ENCODE measurements at places on chromosomes 2 and 18.
A peak's percentile ranks its signal among the peaks of the same experiment; 100 is the strongest.

DNA sequence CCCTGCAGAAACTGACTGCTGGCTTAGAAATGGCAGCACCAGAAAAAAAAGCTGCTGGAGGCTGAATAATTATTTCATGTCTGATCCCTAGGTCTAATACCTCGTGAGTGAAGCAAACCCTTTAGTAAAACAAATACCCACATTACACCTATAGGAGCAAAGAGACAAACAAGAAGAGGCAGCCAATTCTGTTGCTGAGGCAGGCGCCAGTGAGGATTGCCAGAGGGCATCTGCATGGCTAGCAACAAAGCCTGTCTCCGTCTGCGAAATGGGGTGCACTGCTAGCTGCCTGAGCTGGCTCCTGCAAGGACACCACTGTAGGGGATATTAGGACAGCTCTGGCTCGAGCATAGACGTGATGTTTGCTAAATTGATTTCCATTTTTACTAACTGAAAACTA, 509.7 kb downstream of the TDRD15 start:
- no peak for DNase-seq

DNA sequence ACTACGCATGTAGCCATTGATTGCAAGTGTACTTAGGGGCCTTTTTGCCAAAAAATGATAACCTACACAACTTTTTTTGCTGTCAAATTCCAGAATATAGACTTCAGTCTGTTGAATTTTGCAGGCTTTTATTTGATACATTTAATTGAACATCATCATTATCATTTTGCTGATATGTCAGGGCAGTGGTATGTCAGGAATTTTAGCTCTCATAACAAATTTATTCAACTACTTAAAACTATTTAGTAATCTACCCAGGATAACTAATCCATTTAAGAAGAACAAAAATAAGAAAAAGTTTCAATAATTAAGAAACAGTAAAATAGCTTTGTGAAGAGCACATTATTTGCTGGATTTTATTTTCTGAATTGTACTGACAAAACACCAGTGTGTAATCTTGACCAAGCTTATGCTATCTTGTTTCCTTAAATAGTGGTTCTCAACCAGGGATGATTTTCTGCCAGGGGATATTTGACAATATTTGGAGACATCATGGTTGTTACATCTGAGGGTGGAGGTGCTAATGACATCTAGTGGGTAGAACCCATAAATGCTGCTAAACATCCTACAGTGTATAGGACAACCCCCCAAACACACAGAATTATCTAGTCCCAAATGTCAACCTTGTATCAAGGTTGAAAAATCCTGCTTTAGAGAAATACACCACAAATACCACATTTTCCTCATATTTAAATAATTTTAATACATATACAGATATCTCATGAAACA, 12.1 kb upstream of the TTN start:
- DNase-seq = no peak

GRCh38 chr2:176685908-176686307, 416.7 kb downstream of the MTX2 start:
- DNase-seq = no peak

GRCh38 chr2:239359196-239359912, 41.5 kb downstream of the HDAC4 start:
- no peak for DNase-seq

- no peak for DNase-seq
Measured at GRCh38 chr2:147501968-147502367, 342.9 kb upstream of the ACVR2A start.

- DNase-seq = peak; percentile 35
Measured at GRCh38 chr2:216491793-216492596, 6.6 kb upstream of the RPL37A start.

DNA sequence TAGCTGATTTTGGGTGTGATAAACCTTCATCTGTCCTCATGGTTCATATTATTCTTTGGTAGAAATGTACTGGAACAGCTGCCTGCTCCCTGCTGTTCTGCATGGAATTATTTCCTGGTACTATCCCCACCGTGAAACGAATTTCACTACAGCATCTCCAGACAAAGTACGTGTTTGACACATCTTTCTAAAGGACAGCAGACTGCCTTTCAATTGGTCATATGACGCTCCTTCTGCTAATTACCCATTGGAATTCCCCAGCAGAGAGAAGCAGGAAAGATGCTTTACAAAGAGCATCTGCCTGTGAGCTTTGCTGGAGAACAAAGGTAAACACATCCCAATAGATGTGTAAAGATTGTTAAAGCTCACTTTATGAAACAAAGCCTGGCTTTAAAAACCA, 4.4 kb upstream of the RFX8 start:
- peak; percentile 47 for DNase-seq

DNA sequence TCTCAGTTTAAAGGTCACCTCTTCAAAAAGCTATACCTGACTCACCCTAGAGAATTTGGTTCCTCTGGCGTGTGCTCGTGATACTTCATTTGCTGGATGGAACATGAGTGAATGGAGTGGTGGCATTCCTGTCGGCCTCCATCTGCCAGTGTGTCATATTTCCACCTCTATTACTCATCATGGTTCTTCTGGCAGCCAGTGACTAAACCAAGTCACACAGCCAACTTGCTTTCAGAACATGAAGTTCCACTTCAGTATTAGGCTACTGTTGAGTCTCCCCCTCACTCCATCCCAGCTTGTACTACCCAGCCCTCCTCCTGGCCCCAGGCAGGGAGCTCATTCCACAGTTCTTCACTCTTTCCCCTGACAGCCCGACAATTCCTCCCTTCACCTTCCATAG, 169.8 kb downstream of the MREG start:
- peak; percentile 66 for DNase-seq

DNA sequence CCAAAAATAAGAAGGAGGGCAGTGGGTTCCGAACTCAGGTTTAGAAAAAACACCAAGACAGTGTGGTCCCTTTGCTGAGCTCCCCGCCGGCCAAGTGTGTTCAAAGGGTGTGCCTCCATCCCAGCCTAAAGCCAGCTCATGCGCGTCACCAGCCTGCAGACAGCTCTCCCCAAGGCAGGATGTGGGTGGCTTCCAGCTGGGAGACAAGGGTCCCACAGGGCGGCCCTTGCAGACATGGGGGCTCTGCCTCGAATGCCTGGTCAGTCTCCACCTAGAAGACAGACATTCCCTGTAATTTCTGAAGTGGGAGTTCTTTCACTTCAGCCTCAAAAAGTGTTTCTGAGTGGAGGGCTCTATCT, 135.8 kb upstream of the GPC1 start:
- DNase-seq = no peak

- no peak for DNase-seq
Measured at GRCh38 chr2:43751476-43751990, 22.3 kb upstream of the DYNC2LI1 start.

DNA sequence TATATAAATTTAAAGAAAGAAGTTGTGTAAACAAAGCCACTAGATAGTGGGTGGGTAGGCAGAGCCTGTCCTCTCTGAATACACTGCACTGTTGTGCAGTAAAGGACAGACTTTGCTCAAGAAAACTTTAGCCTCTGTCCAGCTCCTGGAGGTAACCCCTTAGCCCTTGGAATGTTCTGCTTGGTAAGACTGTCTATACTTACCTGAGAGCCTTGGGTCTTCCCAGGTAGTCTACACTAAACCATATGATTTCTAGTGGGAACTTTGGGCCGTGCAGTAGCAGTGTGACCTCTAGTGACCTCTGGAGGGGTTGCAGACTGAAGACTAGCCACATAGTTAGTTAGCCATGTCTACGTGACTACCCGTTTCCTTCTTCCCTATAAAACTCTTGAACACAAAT, 678.3 kb upstream of the NRXN1 start:
- peak; percentile 42 for DNase-seq

- peak; percentile 44 for DNase-seq
Measured at GRCh38 chr2:120486946-120487345, 141.0 kb downstream of the INHBB start.

Data from NCI-H2171 treated with DMSO at 0.1 percent for 48 hours (cell line).